ENCODE measurements at places on chromosomes 5 and 9.

DNA sequence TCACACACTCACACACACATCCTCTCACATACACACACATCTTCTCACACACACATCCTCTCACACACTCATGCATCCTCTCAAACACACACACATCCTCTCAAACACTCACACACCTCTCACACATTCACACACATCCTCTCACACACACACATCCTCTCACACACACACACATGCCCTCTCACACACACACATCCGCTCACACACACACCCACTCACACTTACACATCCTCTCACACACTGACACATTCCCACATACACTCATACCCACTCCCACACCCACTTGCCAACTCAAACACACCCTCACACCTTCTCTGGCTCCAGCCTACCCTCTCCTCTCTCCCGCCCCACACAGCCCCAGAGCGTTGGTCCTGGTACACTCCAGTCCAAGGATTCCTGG, 127.9 kb upstream of the SLC30A5 start:
- no peak for DNase-seq

- DNase-seq: peak; percentile 38
These were observed 46.2 kb downstream of the PCA3 start for GRCh38 chr9:76810377-76810957.

DNA sequence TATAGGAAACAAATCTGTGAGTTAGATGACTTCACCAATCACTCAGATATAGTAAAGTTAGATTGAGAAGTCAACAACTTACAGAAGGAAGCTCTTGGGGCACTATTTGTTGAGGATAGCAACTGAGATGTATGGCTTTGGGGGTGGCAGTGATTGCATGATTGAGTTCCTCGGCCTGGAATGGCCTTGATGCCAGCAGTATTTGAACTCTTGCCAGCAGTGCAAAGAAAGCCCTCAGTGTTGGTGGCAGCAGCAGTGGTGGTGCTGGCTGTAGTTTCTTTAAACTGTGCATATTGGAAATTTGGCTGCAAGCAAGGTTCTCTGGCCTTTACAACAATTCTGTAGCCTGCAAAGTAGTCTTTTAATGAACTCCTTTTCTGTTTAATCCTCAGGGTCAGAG, 41.4 kb upstream of the PJA2 start:
- DNase-seq: no peak

GRCh38 chr5:176661676-176662075, 14.4 kb downstream of the TSPAN17 start:
- DNase-seq: no peak

GRCh38 chr9:110728058-110728457, 59.5 kb downstream of the MUSK start:
- no peak for DNase-seq

- DNase-seq: no peak
These were observed 33.5 kb upstream of the SHOC1 start for GRCh38 chr9:111828193-111828592.

GRCh38 chr9:84567805-84568204, 101.7 kb upstream of the NTRK2 start:
- no peak for DNase-seq

DNA sequence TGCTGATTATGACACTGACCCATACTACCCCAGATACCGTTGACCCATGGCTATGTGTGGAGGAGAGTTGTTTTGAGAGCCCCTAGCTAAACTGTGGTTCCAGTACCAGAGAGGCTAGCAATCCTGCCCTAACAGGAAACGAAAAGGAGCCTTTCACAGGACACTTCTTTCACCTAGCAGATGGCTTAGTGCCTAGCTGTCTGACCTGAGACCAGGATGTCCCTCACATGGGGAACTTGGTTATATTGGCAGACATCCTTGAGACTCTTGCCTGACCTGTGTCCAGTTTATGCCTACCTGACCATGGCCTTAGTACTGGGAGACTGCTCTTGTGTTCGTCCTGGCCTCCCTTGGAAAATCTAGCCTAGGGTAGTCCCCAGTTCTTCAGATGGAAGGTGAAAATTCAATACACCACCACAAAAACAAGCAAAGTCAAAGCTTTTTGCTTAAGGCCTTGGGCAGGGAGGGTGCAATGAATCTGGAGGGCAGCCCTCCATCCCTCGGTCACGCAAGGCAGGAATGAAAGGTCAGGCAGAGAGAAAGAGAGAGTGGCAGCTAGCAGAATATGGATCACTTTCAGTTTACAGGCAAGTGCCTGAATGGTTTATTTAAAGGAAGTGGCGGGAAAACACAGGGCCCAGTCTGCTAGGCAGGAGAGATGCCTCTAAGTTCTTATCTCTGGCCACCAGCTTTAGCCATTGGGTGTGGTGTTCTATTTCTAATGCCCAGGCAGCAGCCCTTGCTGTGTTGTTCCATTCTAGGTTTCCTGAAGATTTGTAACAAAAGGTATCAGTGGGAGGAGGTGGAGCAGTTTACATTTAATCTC, 16.4 kb upstream of the ZNF474 start:
- DNase-seq: no peak

DNA sequence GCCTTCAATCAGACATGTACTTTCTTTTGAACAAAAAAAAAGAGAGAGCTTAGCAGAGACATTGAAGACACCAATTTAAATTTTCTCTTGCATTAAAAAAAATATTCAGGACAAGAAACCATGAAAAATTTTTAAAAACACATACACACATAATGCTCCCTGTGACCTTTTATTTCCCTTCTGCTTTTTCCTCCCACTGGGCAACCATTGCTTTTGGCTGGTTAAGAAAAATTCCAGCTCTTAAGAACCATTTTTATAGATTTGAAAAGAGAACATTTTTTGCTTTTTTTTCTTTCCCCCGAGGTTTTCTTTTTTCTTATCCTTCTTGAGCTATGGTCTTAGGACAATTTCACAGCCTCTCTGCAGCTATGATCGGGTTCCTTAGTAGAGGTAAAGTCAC, 6.1 kb upstream of the HMHB1 start:
- DNase-seq: no peak

DNA sequence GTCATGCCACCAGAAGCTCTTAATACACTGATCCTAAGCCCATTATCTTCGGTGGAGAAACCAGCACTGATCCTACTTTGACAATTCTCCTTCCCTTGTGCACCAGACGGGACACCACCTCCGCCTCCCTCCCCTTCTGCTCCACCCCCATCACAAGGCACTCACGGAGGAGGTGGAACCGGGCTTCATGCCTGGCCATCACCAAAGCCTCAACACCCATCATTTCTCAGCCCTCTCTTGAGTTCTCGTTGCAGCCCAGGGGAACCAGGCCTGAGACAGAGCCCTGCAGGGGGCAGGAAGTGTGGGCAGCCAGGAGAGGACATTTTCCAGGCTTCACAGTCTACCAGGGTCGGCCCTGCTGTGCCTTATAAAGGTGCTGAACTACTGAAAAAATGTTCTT, 160.5 kb downstream of the GOLPH3 start:
- DNase-seq: no peak

DNA sequence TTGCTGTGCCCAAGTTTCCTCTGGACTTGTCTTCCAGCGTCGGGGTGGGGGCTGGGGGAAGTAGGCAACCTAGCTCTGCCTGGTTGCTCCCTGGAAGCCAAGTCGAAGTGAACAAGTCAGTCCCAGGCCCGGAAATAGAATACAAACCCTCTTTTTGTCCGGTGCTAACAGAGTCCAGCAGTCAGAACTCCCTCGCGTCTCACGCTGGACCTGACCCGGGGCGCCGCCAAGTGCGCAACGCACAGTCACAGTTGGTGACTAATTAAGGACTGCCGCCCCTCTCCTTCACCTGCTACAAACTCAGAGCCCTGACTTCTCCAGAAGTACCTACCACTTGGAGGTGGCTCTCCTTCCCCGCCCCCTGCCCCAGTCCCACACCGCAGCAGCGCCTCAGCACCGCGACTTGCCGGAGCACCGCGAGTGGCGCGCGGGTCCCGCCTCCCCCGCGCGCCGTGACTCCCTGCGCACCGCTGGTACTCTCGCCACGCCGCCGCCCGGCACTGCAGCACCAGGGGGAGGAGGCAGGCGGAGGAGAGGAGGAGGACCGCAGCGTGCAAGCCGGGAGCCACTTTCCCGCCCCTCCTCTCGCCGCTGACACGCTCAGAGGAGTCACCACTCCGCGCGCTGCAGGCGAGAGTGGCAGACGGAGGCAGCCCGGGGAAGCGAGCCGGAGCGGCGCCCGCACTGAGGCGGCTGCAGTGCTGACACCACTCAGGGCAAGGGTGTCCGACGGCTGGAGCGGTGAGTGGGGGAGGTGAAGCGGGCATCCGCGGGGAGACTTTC, at the start of gene SV2C:
Gene SV2C, plus strand, starts transcription at position 612 of the 783 bp plus-strand sequence. CDS start 48,368 bp downstream, outside the sequence.
- no peak for DNase-seq

DNA sequence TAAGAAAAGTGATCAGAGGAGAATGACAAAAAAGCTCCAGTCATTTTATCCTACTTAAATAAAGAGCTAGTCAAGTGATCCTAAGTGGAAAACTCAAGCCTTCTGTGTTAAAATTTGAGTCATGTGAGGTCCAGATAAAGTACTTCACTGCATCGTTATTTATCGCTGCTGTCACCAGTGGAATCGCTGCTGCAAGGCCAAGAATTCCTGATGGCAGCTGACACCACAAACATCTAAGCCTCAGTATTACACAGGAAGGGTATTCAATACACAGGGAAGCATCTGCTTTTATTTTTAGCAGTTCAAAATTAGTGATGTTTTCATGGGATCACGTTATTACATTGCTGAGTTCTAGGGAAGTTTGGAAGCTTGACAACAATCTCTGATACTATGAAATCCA, 190.3 kb downstream of the GOLPH3 start:
- DNase-seq: no peak

DNA sequence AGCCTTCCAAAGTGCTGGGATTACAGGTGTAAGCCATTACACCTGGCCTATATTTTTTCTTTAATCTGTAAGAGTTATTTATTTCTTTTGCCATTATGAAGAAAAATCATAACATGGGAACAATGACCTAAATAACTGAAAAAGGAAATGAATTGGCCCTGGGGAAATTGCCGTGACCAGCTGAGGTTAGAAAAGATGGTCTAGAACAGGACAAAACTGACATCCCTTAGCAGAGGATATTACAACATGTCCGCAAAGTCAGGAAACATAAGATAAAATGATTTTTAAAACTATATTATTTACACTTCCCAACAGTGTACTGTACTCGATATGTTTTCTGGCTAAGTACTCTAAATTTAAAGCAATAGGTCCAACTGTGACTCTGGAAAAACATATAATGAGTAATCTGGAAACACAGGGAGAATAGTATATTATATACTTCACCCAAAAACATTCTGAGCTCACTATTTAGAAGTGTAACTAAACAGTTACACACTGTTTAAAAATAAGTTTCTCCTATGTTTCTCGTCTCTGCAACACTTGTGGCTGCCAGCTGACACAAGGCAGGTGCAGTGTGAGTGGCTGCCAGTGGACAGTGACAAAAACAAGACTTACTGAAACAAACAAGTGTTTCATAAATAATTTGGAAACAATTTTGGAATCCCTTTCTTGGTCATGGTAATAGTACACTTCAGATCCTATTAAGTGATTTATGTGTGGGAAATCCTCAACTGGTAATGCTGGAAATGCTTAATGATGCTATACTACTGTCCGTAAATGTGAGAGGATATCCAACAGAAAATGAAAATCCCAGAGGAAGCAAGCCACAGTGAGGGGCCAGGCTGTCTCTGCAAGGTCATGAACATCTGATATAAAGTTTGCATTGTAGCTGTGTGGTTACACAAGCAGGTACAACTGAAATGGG, 69.1 kb downstream of the C9orf85 start:
- DNase-seq: no peak

DNA sequence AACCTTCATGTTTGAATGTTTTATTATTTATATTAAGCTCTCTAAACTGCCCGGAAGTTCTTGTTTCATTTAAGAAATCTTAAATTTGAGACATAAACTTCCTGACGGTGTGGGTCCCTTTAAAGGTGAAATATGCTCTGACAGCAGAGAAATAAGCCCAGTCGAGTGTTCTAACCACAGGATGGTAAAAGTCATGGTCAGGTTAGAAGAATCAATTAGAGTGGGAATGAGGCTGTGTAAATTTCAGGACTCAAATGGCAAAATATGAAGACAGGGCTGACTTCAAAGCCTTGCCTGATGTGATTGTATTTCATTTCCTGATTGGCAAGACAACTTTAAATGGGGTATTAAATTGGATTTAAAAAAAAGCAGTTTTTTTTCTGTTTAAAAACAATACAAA, 432.9 kb upstream of the BRINP1 start:
- DNase-seq: no peak

- no peak for DNase-seq
These were observed 73.2 kb downstream of the ACER2 start for GRCh38 chr9:19481971-19482404.

DNA sequence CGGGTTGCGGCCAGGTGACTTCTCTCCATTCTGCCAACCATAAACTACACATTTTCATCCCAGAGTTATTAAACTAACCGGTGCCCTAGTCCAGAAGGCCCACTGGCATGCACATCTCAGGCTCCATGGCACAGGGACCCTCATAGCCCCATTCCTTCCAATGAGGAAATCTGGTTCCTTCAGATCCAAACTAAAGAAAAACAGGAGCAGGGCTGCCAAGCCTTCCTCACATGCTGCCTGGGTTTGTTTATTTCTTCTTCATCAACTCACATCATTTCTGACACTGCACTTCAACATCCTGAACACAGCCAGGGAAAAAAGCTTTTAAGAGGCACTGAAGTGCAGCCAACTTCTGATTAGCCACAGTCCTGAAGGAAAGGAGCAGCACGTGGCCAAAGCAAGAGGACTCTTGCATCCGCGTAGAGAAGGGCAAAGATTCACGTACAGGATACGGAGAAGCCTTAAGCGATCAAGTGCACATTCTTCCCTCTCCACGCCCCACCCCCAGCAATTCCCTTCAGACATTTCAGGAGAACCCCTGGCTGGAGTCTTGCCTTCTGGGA, 22.5 kb downstream of the LHFPL2 start:
- DNase-seq: no peak

DNA sequence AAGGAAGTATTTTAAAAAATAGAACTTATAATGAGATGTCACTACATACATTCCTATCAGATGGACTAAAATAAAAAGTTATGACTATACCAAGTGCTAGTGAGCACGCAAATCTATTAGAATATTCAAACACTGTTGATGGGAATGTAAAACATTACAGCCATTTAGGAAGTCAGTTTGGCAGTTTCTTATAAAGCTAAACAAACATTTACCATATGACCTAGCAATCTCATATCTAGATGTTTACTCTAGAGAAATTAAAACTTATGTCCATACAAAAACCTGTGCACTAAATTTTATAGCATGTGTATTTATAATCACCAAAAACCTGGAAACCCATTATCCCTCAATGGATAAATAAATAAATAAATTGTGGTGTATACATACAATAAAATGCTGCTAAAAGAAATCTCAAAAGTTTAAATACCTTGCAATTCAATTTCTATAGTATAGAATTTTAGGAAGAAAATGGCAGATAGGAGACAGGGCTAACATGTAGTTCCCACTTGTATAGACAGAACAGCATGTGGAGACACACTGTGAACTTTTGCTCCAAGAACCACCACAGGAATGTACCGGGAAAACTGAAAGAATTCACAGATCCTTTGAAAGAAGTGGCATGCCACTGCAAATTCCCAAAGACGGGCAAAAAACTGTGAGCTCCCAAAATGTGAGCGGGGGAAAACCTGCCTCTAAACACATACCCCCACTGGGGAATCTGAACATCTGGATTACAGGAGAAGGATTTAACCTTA, 174.6 kb upstream of the SPEF2 start:
- DNase-seq: no peak

Data from AG04450 (cell line).